H7 (cell line): ENCODE measurements at places on chromosomes 7 and 10.

DNA sequence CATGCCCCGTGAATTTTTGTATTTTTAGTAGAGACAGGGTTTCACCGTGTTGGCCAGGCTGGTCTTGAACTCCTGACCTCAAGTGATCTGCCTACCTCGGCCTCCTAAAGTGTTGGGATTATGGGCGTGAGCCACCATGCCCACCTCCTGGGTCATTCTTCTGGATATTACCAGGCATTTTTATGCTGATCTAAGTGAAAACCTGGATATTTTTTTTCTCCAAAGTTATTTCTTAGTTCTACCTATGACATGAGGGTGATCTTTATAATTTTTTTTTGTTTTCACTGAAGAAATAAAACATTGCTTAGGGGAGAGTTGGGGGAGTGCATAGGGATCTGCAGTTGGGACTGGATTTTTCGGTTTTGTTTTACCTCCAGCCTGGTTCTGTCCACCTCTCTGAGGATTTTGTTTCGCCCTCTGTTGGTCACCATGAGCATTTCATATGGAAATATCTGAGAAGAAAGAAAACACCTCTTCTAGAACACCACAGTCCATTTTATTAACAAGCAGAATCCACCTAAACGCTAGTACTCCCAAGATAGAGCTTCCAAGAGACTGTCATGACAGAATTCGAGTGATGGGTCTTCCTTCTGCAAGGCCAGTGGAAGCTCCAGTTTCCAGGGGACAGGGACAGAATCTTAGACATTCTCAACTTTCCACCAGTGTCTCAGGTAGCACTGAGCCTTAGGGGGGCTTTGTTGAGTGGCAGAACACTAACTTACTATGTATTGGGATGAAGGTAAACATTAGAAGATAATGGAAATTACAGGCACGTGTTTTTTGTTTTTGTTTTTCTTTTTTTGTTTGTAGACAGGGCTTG lies 33.4 kb upstream of the AFAP1L2 start:
- peak; percentile 47 for DNase-seq

DNA sequence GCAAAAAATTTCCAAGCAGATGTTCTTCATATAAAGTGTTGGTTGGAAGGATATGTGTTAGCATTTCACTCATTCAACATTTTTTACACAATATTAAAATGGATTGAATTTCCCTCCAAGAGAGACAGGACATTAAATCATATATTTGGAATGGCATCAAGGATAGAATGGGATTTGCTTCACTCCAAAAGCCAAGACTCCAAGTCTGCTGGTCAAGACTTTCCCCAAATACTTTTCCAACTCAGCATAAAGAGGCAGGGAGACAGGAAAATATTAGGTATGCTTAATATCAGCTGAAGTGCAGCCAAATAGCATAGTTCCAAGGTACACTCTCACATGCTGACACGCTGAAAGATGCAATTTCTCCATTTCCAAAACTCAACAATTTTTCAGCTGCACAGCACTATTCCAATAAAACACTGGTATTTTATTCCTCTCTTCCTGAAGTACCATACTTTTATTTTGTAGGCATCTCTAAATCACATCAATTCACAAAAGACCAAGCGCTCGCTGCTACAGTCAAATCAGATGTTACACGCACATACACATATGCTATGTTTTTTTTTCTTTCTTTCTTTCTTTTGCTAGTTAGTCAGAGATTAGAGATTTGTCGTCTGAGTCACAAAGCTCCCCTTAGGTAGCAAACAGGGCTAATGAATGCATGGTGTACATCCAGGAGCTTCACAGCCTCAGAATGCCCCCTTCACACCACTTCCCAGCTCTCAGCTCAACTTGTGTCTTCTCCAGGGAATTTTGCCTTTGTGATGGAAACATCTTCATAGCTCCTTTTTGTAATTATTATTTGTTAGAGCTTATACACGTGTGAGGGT lies 1033.8 kb upstream of the AUTS2 start:
- no peak for DNase-seq

DNA sequence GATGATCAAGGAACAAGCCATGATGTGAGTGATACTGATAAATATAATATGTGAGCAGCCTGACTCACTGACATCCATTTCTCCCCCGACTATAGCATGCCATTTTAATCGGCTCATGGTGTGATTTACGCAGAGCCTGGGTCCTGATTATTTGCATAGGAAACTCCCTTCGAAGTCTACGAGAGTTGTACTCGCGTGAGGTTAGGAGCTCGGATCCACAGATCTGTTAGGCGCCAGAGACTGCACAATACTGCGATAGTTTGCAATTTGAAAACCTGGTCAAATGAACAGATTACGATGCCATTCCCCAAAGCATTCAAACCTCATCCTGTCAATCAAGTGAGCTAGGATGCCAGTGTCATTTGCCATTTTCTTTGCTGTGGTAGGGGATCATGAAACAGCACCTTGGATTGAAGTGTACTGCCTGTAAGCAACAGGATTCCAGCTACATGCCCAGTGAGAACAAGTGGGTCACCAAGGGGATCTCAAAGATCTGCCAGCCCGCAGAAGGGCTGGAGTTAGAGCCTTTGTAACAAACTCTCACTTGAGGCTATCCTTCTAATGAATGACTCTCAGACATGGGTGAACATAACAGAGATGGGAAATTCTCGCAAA lies 158.3 kb downstream of the FRMD4A start:
- DNase-seq: no peak

GRCh38 chr10:75612904-75613684 lies 181.7 kb downstream of the LRMDA start:
- DNase-seq: no peak

- DNase-seq: no peak
Measured at GRCh38 chr10:74650613-74651012, 175.8 kb upstream of the KAT6B start.

GRCh38 chr10:69387500-69387899 lies 29.2 kb downstream of the TACR2 start:
- no peak for DNase-seq

- no peak for DNase-seq
Measured at GRCh38 chr7:158947627-158948026, 91.3 kb downstream of the DYNC2I1 start.

- no peak for DNase-seq
Measured at GRCh38 chr10:34124522-34125035, 690.5 kb downstream of the PARD3 start.

DNA sequence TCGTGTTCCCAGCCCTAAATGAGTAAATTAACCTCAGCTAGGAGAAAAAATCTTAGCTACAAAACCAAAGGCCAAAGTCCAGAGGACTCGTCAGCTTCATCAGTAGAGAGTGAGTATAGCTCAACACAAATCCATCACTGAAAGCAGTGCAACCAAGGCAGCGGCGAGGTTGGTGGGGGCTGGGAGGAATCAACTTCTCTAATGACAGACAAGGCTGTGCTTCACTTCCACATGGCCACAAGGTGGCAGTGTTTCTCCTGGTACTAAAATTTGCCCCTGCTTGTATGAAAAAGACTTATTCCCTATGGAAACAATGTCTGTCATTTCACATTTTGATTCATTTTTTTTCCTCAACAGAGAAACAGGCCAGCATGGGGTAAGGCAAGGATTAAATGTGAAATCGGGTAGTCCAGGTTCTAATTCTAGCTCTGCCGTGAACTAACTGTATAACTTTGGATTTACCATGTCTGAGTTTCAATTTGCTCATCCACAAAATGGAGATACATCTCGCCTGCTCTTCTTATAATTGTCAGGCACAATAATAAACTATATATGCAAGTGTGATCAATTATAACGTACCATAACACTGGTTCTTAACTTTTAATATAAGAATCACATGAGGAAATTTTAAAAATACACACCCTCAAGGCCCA lies 39.3 kb downstream of the FAS start:
- DNase-seq: peak; percentile 46

DNA sequence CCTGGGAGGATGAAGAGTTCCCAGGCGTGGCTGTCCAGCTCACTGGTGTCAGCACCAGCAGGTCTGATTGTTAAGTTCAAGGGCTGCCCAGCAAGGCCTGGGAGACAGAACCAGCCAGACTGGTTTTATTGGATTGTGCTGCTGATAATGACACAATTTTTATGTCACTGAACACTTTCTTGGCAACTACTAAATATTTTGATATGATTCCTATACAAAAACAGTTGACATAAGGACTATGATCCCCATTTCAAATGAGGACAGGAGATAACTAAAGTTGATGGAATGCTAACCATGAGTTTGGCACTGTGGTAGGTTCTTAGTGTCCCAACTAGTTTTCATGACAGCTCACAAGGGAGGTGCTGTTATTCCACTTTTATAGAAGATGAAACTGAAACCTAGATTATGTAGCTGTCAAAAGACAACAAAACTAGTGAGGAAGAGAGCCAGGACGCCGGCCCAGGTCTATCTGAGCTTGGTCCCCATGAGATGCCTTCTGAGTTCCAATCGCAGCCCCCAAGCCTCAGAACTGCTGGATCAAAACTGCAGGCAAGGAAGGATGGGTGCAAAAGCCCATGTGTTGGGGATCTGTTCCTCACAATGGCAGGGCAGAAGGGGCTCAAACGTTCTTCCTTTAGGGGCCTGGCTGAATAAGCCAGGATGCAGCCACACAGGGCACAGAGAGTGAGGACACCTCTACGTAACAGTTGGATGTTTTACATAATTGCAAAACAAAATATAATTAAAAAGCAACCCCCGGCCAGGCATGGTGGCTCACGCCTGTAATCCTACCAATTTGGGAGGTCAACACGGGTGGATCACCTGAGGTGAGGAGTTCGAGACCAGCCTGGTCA lies 52.8 kb downstream of the COBL start:
- no peak for DNase-seq

DNA sequence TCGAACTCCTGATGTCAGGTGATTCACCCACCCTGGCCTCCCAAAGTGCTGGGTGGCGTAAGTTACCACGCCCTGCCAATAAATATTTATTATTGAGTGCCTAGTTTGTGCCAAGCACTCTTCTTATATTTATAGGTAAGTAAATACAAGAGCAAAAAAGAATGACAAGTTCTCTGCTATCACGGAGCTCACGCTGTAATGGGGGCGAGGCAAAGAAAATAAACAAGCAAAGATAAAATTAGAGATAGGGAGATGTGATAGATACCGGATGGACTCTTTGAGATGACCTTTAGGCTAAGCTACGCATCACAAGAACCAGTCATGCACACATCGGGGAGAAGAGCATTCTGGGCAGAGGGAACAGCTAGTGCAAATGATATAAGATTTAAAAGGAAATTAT lies 46.3 kb downstream of the GCC1 start:
- DNase-seq: no peak

DNA sequence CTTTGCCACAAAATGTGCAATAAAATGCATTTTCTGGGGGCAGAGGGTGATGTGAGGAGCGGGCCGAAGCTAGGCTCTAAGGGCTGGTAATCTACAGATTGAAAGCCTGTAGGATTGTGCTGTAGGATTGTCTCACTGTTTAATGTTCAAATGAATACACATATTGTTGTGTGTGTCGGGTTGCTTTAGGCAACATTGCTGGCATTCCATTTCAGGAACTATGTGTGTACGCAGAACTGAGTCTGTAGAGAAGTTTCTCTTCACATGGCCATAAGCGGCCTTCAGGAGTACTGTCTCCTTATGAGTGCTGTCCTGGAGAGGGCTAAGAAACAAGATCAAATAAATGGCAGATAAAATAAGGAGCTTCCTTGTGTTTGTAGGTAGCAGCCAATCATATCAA lies 540.2 kb downstream of the GATA3 start:
- DNase-seq: no peak

DNA sequence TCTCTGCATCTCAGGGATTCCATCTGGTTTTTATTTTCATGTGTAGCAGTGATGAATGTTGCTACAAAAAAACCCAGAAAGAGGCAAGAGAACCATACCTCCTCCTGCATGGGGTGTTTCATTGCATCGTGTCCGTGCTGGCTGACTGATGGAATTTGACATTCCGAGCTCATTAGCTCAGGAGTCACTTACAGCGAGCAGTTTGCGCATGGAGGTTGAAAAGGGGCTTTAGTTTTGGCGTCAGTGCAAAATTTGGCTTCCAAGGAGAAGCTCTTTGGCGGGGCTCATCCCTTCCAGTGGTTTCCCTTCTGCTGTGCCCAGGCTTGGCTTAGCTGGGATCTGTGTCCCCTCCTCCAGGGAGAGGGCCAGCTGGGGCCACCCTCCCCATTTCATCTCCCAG lies 25.8 kb downstream of the EMX2 start:
- no peak for DNase-seq

- peak; percentile 20 for DNase-seq
Measured at GRCh38 chr7:117835016-117835664, 38.1 kb downstream of the CTTNBP2 start.

GRCh38 chr10:15258255-15258654 lies 89.8 kb upstream of the NMT2 start:
- DNase-seq: no peak

DNA sequence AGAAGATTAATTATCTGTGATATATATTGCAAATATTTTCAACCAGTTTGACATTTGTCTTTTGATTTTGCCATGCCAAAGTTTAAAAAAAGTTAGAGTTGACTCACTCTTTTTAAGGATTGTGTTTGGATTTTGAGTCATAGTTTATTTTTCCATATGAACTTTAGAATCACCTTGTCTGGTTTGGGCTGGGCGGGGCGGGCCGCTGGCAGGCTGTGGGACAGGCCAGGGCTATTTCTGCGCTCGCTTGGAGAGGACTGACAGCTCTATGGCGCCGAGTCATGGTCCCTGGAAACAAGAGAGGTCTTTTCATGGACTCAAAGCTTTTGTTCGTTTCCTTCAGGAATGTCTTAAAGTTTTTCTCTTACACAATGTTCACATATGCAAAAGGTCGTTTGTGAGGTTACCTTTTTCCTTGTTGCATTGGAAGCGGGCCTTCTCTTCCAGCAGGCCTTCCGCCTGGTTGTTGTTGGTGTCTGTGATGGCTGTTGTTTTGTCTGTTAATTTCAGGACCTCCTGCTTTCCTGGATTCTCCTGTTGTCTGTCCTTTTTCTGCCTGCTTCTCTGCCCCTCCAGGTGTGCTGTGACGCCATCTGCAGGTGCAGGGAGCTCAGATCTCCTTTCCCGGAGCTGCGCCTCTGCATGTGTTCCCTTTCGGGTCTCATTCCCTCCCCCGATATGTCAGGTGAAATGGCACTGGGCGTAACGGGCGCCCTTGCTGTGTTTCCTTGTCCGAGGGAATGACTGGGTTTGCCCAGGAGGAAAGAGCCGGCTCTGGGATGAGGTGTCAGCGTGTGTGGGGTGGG lies 53.8 kb downstream of the INPP5A start:
- DNase-seq: peak; percentile 73

DNA sequence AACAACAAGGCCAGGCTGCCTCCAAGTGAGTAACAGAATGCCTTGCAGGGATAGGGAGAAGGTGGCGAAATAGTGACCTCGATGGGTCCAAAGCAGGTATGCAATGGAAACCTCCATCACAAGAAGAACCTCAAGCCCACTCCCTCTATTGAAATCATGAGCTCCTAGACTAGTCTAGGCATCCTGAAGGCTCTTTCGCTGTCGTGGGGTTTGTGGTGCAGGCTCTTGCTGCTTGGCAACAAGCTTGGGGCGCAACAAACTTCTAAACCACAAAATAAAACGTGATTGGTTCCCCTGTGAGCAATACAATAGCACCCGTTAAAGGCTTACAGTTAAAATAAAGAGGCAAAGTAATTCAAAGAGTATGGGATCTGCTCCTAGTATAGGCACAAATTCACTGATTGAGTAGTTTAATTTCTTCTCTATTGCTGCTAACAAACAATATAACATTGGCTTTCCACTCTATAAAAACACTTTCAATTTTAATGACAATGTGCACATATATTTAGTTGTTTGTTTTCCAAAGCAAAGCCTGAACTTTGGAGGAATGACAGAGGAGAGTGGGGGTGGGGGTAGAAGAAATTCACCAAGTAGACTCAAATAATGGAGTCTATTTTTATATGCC lies 64.1 kb downstream of the C10orf67 start:
- peak; percentile 56 for DNase-seq
